ENCODE measurements at places on chromosomes 1 and 21.

GRCh38 chr1:186958520-186958919 lies 129.8 kb downstream of the PLA2G4A start:
- no peak for DNase-seq

DNA sequence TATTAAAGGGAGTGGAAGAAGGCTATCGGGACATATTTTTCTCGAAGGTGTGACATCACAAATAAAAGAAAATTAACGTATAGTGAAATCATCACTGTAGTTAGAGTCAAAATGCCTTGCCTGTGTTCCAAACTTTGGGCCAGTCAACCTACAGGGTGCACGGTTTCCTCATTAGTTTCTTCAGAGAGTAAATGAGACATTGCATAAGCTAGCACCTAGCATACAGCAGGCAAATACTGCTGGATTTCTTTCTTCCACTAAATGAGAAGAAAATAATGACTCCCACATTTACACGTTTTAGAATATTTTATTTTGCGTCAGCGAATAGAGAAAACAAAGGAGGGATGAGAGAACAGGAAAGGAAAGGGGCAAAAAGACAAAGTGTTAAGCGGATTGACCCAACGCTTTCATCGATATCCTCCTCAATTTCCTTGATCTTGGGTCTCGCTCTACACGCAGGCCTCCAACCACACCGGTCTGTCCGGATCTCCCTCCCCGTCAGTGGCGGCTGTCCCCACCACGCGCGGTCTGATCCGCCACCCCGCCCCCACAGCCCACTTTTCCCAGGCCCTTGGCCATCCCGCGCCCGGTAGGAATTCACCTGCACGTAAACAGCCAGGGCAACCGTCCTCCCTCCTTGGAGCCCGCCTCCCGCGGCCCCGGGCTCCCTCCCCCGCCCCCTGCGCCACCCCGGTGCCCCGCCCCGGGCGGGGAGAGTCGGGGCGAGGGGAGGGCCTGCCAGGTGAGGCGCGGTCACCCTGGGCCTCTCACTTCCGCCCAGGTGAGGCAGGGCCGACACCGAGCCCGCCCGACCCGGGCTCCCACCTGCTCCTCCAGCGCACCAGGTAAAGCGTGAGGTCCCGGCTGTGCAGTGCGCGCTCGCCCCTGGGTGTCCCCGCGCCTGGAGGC lies at the start of gene PATJ:
PATJ (plus strand) TSS at position 770 of the 909 bp plus-strand sequence. CDS start 20,413 bp downstream, outside the sequence.
- DNase-seq: peak; percentile 68

GRCh38 chr1:235090406-235091069 lies 38.1 kb downstream of the TOMM20 start:
- no peak for DNase-seq

- DNase-seq: peak; percentile 63
Measured at GRCh38 chr1:62810420-62811274, 26.7 kb downstream of the ATG4C start.

GRCh38 chr1:18597160-18598042 lies 33.2 kb upstream of the PAX7 start:
- peak; percentile 41 for DNase-seq

GRCh38 chr1:19427087-19427781 lies 58.1 kb downstream of the CAPZB start:
- DNase-seq: no peak

- no peak for DNase-seq
Measured at GRCh38 chr1:110205591-110206155, 4.4 kb upstream of the KCNC4 start.

DNA sequence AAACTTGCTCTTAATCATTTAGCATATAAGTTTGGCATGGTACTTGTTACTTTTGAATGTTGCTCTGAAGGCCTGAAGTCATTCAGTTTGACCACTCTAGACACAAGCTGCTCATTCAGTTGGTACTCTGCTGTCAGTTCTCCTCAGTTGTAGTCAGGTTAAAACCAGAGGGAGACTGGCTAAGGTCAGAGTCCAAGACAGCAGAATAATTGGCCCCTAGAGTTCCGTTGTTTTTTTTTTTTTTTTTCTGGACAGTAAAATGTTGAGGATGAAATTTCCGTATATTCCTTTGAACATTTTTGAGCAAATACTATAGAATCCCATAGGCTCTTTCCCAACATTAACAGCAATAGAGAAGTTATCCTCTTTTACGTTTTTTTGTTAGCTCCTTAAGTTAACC lies 9.4 kb downstream of the ZBTB40 start:
- no peak for DNase-seq

DNA sequence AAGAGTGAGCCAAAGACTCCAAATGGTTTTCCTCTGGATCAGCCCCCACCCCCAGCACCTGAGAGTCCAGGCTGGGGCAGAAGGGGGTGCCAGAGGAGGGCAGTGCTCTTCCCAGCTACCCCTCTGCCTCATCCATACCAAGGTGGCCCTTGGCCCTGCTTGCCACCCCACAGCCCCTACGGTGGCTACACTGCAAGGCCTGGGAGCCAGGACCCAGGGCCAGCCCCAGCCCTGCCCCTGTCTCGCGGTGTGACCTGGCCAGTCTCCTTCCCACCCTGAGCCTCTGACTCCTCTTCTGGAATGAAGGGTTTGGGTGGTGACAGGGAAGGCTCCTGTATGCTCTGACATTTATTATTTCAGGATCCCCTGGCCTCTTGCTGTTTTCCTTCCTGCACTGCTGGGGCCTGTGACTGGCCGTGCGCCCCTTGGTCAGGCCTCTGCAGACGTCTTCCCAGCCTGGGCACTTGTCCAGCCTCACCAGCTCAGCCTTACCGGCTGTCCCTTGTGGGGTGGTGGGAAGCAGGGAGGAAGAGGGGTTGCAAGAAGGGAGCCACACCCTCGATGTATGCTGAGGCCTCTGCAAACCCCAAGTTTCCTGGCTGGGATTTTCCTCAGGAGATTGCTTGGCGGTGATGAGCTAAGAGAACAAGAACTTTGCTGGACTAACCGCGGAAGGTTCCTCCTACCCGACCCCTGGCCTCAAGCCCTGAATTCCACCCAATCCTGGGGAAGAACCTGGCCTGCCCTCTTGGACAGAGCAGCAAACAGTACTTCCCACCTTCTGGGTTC lies 13.5 kb downstream of the ASAP3 start:
- DNase-seq: no peak

DNA sequence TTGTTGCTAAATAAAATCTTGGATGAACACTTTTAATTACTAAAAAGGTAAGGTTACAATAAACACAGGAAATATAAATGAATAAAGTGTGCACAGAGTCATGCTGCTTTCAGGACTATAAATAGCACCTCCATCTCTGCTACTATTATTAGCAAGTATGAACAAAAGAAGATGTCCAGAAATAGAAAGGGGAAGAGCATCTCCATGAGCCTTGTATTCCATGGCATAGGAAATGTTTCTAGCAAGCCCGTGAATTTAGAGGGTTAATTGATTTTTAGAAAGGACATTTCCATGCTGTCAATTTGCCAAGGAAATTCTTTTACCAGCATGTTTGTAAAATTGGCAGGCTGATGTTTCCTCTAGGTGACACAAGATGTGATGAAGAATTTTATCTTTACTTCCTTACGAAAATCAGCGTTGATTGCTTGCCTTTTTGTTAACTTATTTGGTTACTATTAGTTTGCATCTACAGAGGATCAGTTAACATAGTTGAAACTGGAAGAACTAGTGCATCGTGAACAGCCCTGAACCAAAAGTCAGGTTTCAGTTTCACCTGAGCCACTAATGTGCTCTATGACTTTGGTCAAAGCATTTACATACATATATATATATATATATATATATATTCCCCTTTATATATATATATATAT lies 45.3 kb downstream of the NR5A2 start:
- peak; percentile 14 for DNase-seq

DNA sequence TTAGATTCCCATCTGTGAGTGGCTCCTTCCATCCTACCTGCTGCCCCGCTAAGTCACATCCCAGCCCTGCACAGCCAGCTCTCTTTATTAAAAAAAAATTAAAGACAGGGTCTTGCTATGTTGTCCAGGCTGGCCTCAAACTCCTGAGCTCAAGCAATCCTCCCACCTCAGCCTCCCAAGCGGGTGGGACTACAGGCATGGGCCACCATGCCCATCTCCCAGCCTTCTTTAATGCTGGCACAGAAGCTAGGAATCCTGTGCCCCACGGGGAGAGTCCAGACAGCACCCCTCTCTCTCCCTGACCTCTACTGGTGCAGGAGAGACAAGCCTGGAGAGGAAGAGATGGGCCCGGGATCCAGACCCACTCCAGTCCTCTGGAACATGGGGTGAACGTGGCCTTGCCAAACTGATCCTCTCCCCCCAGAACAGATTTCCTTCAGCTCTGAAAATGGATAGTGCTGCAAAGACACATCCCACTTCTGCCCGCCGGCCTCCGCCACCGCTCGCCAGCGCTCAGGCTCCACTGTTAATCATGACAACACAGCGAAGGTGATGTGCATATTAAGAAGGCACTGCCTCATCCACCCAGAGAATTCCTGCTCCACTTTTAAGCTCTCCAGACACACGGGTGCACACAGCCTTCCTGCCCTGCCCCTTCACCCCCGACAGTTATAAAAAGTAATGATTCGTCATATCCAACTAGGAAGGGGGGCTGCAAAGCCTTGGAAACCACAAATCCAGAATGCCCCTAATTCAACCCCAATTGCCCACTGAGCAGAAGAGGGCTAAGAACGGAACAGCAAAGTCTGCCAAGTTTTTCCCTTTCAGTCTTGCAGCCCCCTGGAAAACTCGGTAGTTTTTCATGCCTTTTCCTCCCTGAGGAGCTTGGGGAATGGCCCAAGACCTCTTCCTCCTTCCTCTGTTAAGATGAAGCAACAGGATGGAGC lies 68.1 kb downstream of the MRPL37 start:
- no peak for DNase-seq

DNA sequence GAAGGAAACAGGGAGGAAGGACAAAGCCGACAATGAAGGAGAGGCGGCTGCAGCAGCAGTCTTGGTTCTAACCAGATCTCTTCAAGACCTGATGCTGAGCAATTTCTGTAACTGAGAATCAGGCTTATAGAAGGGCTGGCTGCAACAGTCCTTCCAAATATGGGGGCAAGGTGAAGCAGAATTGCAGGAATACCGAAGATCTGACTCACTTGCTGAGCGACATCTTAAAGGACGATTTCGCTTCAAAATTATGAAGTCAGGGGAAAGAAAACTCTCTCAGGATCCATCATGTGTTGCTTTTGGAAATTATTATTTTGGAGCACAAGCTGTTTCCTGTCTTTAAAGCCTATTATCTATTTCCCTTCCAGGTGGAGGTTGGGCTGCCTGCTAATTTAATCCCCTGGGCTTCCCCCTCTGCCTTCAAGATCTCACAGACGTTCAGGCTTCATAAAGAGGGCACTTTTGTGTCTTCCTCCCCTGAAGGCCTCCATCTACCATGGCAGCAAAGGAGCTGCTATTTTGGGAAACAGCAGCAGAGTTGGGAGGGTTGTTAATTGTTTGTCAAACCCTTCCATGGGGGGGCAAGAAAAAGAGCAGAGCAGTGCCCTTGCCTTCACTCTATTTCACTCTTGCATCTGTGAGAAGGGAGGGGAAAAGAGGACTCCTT lies 10.8 kb upstream of the IER5 start:
- DNase-seq: no peak
